ENCODE measurements at places on chromosomes 5 and 9.

DNA sequence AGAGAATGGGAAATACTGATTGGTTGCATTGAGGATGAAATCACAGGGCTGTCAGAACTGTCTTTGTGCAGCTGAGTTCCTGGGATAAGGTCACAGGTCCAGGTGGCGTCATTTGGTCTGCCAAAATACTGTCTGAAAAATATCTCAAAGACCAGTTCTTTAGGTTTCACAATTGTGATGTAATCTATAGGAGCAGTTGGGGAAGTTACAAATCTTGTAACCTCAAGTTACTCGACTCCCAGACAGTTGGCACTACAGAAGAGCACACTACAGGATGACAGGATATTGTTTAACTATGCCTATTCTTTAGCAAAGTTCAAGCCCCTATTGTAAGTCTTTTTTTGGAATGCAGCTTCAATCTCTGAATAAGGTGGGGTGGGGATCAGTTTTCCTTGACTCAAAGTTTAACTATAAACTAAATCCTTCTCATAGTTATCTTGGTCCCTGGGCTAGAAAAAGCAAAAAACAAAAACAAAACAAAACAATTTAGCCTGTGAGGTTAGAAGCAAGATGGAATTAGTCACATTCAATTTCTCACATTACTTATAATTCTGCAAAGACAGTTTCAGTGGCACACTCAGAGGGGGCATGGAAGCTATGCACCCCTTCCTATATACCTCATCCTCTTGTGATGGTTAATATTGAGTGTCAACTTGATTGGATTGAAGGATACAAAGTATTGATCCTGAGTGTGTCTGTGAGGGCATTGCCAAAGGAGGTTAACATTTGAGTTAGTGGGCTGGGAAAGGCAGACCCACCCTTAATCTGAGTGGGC lies 276.0 kb downstream of the AUH start:
- DNase-seq: peak; percentile 15

DNA sequence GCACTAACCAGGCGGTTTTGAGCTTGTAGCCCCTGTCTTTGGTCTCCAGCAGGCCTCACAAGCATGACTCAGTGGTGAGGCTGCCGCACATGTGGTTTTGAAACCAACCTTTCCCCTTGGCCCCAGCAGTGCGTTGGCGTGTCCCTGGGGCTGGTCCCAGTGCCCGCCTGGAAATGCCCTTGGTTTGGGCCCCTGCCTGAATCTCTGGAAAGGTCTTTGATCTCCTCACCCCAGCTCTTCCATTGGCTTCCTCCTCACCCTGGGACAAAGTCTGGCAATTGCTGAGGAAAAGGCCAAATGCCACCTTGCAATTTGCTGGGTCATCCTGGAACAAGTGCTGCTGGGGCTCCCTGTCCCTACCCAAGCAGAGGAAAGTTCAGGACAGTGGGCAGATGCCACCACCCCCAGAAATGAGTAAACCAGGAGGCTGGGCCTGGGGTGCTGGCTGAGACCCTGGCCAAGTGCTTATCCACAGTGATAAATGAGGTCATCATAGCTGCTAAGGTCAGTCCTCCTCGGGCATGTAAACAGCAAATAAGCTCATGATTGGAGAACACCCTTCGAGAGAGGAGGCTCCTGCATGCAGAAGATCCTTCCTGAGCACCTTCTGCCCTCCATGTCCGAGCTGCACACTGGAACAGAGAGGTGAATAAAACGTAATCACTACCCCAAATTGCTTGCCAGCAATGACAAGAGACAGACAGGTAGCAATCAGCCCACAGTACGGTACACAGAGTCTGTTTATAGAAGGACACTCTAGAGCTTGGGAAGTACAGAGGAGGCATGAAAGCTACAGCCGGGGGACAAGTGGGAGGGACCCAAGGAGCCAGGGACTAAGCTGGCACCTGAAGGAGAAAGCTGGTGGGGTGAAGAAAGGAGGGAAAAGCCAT lies 98.9 kb upstream of the CPEB4 start:
- no peak for DNase-seq

DNA sequence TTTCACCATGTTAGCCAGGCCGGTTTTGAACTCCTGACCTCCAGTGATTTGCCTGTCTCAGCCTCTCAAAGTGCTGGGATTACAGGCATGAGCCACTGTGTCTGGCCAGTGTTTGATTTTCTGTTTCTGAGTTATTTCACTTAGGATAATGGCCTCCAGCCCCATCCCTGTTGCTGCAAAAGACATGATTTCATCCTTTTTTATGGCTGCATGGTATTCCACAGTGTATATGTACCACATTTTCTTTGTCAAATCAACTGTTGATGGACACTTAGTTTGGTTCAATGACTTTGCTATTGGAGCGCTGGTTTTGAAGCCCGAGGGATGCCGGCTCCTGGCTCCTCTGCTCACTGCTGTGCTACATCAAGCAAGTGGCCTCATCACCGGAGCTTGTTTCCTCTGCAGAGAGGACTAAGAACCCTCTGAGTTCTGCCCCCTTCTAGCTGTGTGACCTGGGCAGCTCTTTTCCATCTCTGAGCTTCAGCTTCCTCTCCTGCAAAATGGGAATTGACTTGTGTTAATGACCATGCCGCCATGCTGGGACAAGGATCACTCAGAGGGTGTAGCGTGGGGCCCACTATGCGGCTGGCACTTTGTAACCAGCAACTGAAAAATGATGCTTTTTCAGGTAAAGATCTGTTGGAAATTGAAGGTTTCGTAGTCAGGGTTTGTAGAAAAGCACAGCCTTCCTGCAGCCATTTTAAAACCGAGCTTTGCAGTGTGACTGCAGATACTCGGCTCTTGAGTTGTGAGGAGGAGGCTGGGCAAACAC lies 4.6 kb upstream of the NEURL1B start:
- peak; percentile 21 for DNase-seq

DNA sequence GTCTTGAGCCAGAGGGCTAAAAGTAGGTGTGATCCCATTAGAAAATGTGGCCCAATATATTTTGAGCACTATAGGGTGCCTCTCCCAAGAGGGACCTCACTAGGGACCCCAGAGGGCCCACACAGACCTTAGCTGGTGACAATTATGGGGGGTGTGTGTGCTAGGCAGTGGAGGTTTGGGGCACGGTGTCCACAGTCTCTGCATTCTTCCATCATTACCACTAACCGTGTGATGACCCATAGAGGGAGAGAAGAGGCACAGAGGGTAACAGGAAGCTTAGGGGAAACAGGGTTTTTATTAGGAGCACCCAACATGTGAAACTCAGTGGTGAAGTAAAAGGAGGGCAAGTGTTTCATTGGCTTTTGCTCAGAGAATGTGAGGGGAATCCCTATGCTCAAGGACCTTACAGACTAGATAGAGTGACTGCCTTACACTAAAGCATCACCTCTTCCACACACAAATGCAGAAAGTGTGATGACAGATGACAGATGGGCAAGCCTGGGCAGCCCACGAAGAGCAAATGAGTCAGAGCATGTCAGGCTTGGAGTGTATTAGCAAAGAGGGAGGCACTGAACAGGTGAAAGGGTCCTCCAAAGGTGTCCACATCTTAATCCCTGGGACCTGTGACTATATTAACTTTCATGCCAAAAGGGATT lies 2.5 kb upstream of the ACTL7A start:
- no peak for DNase-seq

GRCh38 chr9:3205421-3206095 lies 320.2 kb downstream of the RFX3 start:
- DNase-seq: no peak

Data from islet precursor cell (in vitro differentiated cells).